Umbilical cord (tissue), 2 donors: ENCODE measurements at places on chromosomes 4 and X. TPM values are rescaled to one million over a fixed set of nuclear protein-coding genes. Genes with fewer than 3 reads are reported as not detected.

- no peak for DNase-seq
Observed at GRCh38 chr4:17128268-17128667, 229.8 kb upstream of the LDB2 start.

DNA sequence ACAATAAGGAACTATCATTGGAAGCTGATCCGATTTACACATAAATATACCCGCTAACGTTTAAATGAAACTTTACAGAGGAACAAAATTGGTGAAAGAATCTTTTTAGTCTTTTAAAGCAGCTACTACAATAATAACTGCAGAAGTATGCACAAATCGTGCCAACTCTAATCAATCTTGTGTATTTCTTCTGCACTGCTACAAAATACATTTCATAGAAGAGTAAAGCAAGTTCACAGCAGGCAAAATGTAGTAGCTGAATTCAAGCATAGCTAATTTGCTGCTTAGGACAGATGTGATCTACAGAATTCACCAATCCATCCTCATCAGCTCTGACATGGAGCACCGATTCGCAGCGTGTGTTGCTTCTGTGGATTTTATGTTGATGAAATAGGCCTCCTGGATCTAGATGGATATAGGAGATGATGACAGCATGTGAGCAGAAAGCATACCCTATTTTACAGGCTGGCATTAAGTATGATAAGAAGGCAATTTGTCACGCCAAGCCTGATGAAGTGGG is 367.3 kb upstream of the FGF13 start:
- DNase-seq, result no peak

DNA sequence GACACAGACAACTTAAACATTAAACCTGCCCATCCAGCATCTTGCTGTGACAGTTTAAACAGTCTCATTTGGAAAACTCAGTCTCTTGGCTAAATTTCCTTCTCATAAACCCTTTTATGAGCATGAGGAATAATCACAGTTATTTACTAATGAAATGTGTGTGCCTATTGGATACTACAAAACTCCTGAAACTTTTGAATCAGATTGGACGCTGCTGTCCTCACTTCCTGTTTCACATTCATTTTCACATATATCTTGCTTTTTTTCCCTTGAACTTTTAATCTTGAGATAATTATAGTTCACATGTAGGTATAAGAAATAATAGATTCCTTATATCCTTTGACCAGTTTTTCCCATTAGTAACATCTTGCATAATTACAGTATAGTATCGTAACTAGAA is 111.7 kb downstream of the CDKL5 start:
- no peak for DNase-seq

- DNase-seq, result no peak
Observed at GRCh38 chr4:87260477-87260876, 40.1 kb upstream of the KLHL8 start.

DNA sequence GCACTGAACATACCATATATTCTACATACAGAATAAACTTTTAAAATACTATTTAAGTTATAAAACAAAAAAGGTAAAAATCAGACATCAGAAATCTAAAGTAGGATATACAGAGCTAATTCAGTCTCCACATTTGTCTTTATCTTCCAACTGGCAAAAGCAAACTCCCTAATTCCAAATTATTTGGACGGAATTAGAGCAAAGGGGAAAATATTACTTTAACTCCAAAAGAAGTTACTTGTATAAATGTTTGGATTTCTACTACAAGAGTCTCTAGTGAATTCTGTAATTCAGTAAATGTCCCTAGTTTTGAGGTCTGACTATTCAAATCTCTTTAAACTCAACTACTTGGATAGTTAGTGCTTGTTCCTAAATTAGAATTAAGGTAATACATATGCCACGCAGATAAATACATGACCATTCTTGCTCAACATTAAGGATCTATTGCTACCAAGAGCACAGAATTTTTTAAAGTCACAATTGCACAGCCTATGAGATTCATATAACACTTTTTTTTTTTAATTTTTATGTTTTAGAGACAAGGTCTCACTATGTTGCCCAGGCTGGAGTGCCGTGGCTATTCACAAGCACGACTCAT is 7.3 kb downstream of the ZNF280C start:
- DNase-seq, result peak; percentile 2

The CRMP1 gene
- 5.3 TPM for total RNA-seq

GRCh38 chrX:9788911-9789310 is 2.7 kb downstream of the SHROOM2 start:
- DNase-seq, result no peak

The MAGEA11 gene
- not detected for total RNA-seq

DNA sequence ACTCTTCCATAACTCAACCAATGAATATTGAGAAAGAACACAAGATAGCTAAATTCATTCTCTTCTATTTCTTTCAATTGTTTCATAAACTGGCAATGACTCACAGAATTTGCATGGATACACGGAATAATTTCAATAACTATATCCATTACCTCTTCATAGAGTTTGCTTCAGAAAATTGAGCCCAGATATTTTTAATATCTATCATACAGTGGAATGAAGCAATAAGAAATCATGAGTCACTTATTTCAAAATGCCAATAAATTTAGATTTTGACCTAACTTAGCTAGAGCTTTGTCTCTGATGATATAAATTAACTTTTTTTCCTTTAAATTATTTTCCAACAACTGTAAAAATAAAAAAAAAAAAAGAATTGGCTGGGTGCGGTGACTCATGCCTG is 22.2 kb upstream of the MANBA start:
- no peak for DNase-seq

The PASD1 gene
- total RNA-seq, result 0.48 TPM

The VCX3B gene
- not detected for total RNA-seq

- DNase-seq, result peak; percentile 12
Observed at GRCh38 chrX:63561425-63561824, 210.3 kb upstream of the SPIN4 start.

GRCh38 chrX:66633541-66633940 is 5.3 kb downstream of the EDA2R start:
- no peak for DNase-seq

The AMTN gene
- total RNA-seq, result 0.96 TPM

The SMIM31 gene
- 3.6 TPM for total RNA-seq

- peak; percentile 95 for DNase-seq
Observed at GRCh38 chr4:1043651-1044468, 32.4 kb downstream of the FGFRL1 start.

DNA sequence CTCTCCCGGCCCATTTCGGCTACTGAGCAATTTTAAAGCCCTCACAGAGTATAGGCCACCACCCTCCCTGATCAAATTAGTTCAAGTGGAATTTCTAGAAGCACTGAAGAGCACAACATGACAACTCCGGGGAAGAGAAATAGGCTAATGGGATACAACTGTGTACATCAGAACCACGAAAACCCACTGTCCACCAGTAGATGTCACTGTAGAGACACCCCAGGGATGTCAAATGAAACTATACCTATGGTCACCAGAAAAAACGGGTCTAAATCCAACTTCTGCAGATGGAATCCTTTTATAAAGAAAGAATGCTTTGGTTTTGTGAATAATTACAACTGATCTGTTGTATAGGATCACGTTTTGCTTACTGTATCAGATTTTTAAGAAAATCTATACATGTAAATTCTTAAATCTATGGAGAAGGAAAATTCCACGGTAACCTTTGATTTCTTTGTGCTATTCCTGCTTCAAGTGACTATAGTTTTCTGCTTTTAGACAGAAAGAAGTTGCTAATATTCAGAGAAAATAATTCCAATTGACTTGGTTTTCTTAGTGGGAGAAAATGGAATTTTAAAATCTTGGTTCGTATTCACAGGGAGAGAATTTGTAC is 29.5 kb upstream of the MAP3K15 start:
- DNase-seq, result peak; percentile 41

DNA sequence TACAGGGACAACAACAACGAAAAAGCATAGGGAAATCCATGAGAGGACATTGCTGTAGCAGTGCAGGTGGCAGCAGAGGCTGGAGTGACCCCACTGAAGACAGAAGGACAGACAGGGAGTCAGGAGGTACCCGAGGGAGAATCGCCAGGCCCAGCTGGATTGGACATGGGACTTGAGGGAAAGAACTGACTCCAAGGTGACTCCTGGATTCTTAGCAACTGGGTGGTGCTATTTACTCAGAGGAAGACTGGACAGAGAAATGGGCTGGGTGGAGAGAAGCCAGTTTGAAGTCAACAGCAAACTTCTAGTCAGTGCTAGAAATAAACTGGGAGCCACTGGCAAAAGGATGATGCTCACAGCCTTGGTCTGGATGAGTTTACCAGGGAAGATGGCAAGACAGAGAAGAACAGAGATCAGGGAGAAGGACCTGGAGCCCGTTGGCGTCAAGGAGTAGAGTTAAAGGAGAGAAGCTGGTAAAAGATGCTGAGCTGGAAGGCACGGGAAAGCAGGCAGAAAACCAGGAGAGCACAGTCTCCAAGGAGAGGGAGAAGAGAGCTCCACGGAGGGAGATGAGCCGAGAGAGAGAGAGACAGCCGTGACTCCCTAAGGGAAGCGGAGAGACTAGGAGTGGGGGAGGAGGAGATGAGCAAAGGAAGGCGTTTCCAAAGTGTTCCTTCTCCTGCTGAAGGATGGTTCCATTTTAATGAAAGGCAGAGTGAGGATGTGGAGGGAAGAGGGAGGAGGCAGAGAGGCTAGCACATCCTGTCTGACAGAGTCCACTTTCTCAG is 119.4 kb downstream of the AFAP1 start:
- DNase-seq, result no peak

The IL2 gene
- not detected for total RNA-seq

- DNase-seq, result no peak
Observed at GRCh38 chrX:46620505-46620904, 46.9 kb downstream of the CHST7 start.

DNA sequence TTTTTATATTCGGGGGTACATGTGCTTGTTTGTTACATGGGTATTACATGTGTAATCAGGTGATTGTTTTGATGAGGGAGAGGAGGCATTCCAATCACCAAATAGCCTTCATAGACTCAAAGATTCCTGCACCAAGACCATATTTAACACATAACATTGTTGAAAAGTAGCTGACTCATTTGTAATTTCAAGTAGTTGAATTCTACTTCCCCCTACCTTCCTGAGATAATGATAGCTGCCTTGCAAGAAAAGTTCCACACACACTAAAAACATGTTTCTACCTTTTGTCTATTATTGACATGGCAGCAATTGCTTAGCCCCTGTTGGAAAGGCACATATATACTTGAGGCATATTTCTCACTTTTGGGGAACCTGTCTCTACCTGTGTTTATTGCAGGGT is 16.1 kb downstream of the PGAM4 start:
- DNase-seq, result no peak

DNA sequence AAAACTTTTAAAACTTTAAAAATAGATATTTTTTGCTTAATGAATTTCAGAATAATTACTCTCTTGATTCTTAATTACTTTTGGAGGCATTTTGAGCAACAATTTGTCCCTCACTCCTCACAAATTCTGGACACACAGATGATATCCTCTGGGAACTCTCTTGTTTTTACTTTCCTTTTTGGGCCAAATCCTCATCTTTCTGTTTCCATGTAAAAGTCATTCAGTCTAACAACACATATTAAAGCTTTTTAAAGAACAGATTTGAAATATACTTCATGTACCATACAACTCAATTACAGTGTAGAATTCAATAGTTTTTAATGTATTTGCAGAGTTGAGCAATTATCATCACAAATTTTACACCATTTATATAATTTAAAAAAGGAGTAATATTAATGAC is 983.1 kb downstream of the STIM2 start:
- DNase-seq, result no peak

The PAK3 gene
- total RNA-seq, result 7.7 TPM

DNA sequence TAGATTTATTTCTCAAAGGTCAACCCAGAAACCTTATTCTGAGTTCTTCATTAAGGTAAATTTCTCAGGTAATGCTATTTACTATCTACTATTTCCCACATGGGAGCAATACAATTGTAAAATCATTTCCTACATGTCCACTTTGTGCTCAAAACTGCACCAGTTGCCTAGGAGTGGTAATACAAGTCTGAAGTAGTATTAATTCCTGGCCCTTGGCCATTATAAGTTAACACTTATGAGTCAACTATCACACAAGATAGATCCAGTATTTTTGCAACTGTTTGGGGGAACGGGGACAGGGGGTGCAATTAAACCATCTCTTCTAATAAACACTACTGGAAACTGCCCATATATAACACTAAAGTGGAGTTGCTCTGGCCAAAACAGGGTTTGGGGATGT is 48.9 kb downstream of the ACSL4 start:
- DNase-seq, result no peak

DNA sequence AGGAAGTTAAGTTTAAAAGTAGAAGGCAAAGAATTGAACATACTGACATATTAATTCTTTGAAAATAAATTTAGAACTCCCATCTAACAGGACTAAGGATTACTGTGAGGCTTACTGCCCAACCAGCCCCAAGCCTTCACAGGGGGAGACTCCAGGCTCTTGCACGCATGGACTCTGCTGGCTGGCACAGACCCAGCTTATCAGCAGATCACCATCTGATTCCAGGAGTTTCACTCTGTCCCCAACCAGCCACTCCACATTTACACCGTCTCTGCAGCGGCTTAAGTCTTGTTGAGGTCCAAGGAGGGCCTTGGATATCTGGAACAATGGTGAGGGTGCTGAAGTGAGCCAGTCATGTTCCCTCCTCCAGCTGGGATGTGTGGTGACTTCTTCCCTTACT is 16.4 kb upstream of the OTUD4 start:
- no peak for DNase-seq

DNA sequence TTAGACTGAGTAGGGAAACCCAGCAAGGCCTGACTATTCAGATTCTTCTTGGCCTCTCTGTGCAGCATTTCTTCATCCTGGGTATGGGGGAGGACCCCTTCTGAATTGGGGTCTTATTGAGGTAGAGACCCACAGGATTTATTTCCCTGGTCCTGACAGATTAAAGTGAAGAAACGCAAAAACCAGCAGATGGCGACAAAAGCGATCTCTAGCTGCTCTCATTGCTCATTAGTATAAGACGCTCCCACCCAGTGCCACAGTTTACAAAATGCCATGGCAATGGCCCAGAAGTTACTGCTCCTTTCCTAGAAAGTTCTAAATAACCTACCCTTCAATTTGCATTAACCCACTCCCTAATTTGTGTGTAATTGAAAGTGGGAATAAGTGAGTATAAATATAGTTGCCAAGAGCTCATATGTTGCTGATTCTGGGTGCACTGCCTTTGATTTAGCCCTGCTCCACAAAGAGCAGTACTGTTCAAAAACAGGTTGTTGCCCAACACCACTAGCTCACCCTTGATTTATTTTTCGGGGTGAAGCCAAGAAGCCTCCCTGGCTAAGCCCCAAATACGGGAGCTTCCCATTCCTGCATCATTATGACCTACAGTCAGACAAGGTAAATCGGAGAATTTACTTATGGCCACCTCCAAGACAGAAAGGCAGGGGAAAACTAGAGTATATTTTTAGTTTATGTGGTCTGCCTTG is 3.7 kb upstream of the BEX4 start:
- peak; percentile 56 for DNase-seq

The SLC2A9 gene
- 11.1 TPM for total RNA-seq

DNA sequence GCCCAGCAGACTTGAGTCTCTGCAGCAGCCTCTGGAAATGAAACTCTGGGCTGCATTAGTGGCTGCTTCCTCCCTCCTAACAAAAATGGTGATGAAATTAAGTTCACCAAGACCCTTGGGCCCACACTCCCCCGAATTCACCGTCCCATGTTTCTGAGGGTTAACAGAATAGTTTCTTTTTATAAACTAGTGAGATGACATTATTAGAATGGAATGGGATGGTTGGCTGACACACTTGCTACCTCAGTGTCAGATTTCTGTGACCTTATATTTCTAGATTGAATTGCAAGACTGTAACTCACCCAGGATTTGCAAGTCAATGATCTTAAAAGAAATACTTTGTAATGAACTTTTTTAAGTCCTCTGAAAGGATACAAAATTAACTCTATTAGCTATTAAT is 127.1 kb downstream of the SHROOM3 start:
- no peak for DNase-seq

- no peak for DNase-seq
Observed at GRCh38 chr4:2587213-2587823, 50.9 kb downstream of the FAM193A start.

The DCLK2 gene
- 8.9 TPM for total RNA-seq
